ENCODE measurements at places on chromosomes 12 and 14.

- no peak for DNase-seq
These were observed 382.2 kb downstream of the BCL11B start for GRCh38 chr14:98889836-98890185.

DNA sequence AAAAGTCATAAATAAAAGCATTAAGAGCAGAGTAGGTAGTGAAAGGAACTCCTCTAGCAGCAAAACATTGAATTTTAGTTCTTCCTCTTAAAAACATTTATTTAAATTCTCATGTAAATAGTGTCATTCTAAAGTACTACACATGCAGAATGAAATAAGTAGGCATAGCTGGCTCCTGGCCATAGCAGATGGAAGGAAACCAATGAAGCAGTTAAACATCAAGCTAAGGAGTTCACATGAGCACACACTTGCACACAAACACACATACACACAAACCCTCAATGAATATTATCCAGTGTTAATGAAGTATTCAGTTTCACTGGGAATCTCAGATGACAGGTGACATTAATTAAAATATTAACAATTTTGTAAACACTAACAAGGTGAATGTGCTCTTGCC is 69.3 kb downstream of the SLC35F4 start:
- DNase-seq = no peak

- no peak for DNase-seq
These were observed 105.8 kb downstream of the ZNF664 start for GRCh38 chr12:124078800-124079199.

- DNase-seq = no peak
These were observed 534.2 kb upstream of the MIS18BP1 start for GRCh38 chr14:45787167-45787566.

- DNase-seq = no peak
These were observed 284.7 kb downstream of the DAD1 start for GRCh38 chr14:22304326-22304725.

DNA sequence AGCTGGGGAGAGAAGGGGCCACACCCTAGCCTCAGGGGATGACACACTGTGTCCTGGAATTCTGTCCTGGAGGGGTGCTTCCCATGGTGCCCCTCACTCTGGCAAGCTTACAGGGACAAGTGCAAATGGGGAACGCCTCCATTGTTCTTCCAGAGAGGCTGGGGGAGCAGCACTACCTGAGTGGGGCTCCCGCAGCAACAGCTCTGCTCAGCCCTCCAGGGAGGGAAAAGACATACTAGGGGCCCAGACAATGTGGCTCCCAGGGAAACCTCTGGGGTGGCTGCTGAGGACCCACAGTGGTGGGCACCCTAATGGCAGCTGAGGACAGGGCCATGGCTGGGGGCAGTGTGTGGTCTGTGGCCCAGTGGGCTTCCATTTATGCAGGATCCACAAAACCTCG is 69.4 kb downstream of the PLEKHG3 start:
- no peak for DNase-seq

All from bone marrow (tissue), 2 donors.